ENCODE measurements at places on chromosomes 1 and 21.

GRCh38 chr1:91877574-91878208 is 8.3 kb downstream of the TGFBR3 start:
- no peak for DNase-seq

- no peak for DNase-seq
These were observed 5.8 kb downstream of the TTC13 start for GRCh38 chr1:230972855-230973271.

DNA sequence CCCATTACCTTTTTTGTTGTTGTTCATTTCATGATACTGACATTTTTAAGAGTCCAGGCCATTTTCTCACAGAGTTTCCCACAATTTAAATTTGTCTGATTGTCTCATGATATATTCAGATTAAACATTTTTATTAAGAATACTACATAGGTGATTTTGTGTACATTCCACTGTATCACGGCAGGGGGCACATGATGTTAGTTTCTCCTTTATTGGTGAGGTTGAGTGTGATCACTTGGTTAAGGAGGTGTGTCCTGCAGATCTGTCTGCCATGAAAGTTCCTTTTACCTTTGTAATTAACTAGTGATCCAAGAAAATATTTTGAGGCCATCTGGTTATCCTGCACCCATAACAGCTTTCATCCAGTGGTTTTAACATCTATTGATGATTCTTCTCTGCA is 11.8 kb downstream of the RTCA start:
- no peak for DNase-seq

- DNase-seq: no peak
These were observed 124.0 kb downstream of the DMRTB1 start for GRCh38 chr1:53583021-53583867.

DNA sequence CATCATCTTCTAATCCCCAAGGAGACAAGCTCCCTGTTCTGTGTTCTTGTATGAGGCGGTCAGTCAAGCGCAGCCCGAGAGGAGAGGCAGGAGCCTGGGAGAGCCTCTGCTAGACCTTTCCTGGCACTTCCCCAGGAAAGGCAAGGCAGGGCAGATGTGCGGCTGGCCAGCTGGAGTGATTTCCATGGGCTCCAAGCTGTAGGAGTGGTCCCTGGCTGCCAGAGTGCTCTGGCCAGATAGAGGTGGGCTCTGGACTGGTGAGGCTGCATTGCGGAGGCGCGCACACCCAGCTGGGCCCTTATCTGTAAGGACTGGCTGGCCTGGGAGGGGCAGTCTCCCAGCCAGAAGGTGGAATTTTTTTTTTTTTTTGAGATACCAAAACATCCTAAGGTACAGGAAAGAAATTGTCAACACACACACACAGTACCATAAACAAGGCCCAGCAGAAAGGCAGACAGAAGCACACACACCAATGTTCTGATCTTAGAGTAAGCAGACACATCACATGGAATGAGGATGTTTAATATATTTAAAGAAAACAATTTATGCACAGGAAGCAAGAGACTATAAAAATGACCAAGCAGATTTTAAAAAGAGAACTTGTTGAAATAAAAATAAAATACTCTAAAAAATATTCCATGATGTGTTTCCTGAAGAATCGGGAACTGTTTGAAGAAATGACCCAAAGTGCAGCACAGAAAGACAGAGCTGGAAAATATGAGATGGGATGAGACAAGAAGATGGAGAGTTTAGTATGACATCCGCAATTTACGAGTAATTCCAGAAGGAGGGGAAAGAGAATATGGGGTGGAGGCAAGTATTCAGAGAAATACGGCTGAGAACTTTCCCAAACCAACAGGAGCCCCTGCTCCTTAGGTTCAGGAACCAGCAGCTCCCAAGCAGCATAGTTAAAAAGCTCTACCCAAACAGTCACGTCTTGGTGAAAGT is 13.4 kb downstream of the IBA57 start:
- no peak for DNase-seq

- DNase-seq: no peak
These were observed 1.8 kb downstream of the BCAN start for GRCh38 chr1:156643778-156644092.
